ENCODE measurements at places on chromosomes 2 and 18.

DNA sequence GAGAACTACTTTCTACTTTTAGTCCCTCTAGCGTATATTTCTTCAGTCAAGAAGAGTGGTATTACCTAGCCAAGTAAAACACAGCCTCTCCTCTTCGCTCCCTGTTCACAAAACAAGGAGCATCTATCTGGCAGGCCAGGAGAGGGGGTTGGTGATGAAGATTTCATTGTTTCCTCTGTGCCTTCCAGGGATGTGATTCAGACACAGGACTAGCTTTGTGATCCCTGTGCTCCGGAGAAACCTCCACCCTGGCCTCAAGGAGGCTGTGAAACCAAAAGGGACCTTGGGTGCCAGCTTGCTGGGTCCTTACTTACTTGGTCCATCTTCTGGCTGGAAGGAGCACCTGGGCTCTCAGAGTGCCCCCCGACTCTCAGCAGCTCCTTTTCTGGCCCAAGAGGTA, 5.7 kb downstream of the RHOB start:
- DNase-seq, result no peak

DNA sequence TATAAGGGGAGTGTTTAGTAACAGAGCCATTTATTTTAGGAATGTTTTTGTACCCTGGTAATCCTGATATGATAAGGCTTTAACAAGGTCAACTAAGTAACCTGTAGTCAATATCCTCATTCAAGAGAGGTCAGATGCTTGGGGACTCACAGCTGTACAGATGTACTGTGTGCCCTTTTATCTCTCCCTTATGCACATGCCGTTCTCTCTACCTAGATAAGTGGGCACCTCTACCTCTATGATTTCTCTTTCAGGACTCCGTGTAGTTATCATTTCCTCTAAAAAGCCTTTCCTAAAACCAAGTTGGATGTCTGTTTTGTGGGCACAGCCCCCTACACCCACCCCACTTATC, 132.4 kb downstream of the BCL2 start:
- DNase-seq, result no peak

- no peak for DNase-seq
Observed at GRCh38 chr2:11169333-11169732, 14.1 kb downstream of the SLC66A3 start.

DNA sequence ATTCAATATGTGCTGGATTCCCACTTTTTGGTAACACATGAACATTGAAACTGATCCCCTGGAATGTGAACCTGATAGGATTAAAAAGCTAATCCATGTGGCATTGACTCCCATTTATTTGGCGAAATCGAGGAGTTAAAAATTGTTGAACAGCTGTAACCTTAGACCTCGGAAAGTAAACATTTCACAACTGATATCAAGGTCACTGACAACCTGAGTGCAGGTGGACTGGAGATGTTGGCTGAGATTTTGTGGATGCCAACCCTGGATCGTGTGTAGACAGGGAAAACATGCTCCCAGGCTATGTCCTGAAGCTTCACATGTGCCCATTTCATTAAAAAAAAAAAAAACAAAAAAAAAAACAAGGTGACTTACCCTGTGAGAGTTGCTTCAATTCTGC, 204.8 kb downstream of the SETBP1 start:
- no peak for DNase-seq

- DNase-seq, result no peak
Observed at GRCh38 chr2:25303633-25304236, 38.0 kb downstream of the DNMT3A start.

DNA sequence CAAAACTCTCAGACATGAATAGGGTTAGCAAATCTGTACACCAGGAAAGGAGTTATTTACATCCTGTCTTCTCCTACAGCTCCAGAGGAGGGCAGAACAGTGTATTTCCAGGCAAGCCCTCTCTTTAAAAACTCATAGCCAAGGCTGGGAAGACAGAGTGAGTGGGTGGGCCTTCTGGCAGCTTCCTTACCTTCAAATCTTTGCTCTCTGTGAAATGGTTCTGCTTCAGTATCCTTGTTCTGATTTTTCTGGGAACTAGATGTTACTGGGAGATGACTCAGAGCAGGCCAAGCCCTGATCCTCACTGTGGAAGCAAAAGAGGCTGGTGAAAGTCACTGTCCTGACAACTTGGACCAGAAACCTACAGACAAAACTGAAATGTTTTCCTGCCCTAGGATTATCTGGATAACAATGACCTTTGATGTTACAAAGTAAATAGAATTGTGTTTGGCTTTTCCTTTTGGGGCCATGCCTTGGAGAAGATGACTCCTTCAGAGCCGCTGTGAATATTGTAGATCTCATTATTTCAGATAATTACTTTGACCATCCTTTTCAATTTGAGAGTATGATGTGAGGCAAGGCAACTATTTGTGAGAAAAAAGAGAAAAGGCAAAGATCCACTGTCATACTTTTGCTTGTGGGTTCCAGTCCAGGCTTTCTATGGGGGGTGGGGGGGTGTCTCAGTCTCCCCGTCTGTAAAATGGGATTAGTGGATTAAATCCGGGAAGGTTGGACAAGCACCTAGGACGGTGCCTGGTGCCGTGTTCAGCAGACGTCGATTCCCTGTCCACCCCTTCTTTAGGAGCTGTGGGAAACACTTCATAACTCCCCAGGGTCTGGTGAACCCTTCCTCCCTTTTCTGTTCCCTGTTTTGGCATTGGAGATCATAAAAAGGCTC, 644 bp upstream of the QPCT start:
- DNase-seq, result no peak

DNA sequence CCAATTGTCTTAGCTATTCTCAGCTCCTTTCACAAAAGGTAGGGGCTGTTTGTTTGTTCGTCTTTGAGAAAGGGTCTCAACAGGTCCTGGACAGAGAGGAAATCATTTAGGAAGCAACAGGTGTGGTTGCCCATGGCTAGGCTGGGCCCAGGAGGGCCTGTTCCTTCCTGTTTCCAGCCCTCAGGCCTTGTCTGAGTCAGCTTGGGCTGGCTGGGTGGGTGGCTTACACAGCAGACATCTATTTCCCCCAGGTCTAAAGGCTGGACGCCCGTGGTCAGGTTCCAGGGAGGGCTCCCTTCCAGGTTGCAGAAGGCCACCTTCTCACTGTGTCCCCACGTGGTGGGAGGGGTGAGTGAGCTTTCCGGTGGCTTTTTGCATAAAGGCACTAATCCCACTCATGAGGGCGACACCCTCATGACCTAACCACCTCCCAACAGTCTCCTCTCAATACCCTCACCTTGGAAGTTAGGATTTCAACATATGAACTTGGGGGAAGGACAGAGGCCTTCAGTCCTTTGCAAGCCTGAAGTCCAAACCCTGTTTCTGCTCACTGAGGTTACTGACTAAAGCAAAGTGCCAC, 45.5 kb downstream of the ARHGEF4 start:
- no peak for DNase-seq

DNA sequence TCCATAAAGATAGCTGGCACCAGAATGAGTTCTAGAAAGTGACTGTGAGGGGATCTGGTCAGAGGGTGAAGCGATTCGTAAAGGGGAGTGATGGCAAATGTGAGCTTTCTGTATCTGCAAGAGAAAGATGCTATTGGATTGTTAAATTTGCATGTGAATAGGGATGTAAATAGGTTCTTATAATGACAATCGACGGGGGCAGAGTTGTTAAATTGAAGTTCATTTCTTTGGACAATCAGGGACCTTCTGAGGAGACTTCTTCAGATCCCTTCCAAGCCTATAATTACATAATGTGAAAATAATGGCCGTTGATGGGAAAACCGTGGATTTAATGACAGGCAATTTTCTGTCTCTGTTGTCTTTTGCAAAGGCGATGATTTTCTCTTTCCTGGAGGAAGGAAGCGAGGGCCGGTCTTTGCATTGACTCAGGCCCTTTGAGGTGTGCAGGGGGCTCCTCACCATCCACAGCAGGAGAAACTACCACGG, 52.2 kb upstream of the TMEM18 start:
- DNase-seq, result no peak

GRCh38 chr2:179556425-179556824, 291.8 kb upstream of the SESTD1 start:
- no peak for DNase-seq

DNA sequence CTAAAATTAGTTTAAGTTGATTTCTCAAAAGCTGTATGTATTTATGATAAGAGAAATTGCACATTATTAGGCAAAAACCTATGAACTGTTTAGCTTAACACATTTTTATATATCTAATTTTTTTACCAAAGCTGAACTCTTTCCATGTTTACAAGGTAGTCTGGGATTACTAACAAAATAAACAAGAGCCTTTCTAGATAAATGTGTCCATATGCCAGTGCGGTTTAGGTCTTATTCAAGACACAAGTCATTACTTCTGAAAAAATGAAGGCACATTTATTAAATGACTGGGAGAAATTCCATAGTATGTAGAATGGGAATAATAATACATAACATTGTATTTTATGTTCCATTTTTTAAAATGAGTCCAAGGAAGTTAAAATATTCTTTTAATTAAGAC, 82.0 kb downstream of the DPP4 start:
- DNase-seq, result no peak

DNA sequence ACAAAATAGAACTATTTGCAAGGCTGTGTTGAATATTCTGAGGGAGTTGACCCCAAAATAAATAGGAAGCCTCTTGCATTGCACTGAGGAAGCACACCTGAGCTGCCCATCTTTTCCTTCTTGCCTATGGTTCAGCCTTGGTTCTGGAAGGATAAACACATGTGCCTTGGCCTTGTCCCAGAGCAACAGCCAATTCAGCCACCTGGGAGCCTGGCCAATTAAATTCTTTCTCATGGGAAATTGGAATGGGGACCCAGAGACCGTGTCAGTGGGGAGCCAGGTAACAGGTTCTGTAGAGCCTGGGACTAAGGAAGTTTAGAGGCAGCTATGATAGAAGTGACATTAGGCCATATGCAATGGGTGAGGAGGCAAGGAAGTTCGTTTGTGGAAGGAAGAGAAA, 99.6 kb downstream of the KLF7 start:
- DNase-seq, result no peak

All from activated T-helper 1 cell treated with anti-CD3 and anti-CD28 coated beads, Interleukin-12 subunit alpha, Interleukin-12 subunit beta, Interleukin-2, Interleukin-4 antibody, amounts not matched to agents 30 ng/mL and 10 ng/mL and 1 ng/mL, durations not matched to agents 14 hours and 24 hours and 36 hours (primary cell).